ENCODE measurements at places on chromosomes 6 and 20. TPM values are rescaled to one million over a fixed set of nuclear protein-coding genes. Genes with fewer than 3 reads are reported as not detected.

DNA sequence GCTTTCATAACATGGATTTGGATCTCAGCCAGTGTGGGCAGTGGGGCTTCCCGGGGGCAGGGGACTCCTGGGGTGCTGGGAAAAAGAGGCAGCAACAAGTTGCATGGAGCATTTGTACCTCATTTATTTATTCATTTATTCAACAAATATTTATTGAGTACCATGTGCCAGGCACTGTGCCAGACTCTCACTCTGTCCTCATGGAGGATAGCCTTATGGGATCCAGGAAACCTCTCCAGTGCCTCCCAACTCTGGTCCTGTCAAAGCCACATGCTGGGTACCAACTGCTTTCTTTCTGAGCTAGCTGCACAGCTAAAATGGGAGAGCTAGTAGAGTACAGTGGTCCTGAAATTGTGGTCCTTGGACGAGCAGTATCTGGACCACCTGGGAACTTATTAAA lies 87.8 kb upstream of the EPB41L1 start:
- no peak for DNase-seq

GRCh38 chr6:1612299-1612973 lies 2.7 kb downstream of the FOXC1 start:
- no peak for DNase-seq

DNA sequence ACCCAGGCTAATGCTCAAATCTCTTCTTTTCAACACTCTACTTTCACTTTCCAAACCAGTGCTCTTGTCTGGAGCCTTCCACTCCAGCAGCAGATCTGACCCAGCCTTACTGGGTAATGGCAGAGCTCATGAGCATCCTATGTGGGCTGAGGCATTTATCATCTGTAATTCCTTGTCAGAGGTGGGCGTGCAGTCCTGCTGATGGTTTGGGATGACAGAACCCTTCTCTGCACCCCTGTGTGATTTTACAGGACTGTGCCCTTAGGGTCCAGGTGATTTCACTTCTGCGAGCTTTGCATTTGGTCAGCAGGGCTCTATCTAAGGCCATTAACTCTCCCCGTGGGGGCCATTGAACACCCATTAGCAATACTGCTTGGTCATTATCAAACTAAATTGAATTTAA lies 55.4 kb downstream of the LAMA4 start:
- no peak for DNase-seq

DNA sequence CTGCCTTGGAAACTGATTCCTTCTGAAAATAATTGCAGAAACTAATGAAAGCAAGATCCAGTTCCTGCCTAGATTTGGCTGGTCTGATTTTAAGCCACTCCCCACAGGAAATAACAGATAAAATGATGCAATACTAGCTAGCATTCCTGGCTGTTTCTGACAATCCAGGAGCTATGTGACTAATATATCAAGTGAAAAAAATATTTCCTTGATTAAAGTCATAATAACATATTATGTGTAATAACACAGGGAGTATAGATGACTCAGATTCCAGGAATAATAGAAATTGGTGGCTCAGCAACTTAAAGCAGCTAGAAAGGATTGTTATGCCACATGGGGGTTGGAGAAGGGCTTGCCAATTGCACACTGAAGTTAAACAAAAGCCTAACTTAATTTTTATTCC lies 182.7 kb upstream of the SALL4 start:
- DNase-seq: peak; percentile 21

- DNase-seq: peak; percentile 46
Measured at GRCh38 chr6:137698636-137699030, 168.4 kb upstream of the TNFAIP3 start.

DNA sequence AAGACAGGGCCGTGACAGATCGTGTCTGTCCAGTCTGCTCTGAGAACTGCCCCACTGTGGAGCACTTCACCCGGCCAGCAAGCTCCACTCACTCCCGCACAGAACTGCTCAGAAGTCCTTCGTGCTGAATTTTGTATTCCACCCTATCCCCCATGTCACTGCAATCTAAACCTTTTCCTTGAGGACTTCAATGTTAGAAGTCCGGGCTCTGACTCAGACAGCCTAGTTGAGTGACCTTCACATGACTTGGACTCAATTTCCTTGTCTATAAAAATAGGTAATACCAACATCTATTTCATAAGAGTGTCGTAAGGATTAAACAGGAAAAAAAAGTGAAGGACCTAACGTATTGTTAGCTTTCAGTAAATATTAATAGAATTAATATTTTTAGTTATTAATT lies 161.6 kb downstream of the QRSL1 start:
- no peak for DNase-seq

DNA sequence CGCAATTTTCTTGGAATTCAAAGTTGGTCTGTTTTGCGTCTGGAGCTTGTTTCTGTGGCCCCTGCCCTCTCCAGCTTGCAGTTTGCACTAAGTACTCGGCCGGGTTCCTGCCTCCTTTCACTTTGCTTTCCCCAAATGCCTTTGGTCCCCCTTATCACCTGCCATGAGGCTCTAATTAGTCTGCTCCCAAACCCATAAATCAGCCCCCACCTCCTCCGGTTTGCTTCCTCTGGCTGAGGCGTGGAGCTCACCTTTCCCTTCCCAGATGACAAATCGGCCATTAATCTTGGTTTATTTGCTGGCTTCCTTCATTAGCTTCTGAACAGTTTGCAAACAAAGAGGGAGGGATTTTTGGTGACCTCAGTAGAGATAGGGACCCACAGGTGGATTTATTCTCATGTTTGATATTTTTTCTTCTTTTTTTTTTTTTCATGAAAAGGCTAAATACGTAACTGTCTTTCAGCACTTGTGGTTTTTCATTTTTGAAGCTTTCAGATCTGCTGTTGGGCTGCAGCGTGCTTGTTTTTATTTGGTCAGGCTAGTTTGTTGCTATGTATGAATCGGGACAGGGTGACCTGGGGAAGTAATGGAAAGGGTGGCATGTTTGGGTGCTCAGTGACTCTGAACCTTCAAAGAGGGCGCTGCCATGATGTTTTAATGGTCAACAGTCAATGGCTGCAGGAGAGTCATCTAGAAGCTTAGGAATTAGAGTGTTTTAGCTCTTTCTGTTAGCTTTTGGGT lies 121.7 kb upstream of the JAG1 start:
- DNase-seq: no peak

DNA sequence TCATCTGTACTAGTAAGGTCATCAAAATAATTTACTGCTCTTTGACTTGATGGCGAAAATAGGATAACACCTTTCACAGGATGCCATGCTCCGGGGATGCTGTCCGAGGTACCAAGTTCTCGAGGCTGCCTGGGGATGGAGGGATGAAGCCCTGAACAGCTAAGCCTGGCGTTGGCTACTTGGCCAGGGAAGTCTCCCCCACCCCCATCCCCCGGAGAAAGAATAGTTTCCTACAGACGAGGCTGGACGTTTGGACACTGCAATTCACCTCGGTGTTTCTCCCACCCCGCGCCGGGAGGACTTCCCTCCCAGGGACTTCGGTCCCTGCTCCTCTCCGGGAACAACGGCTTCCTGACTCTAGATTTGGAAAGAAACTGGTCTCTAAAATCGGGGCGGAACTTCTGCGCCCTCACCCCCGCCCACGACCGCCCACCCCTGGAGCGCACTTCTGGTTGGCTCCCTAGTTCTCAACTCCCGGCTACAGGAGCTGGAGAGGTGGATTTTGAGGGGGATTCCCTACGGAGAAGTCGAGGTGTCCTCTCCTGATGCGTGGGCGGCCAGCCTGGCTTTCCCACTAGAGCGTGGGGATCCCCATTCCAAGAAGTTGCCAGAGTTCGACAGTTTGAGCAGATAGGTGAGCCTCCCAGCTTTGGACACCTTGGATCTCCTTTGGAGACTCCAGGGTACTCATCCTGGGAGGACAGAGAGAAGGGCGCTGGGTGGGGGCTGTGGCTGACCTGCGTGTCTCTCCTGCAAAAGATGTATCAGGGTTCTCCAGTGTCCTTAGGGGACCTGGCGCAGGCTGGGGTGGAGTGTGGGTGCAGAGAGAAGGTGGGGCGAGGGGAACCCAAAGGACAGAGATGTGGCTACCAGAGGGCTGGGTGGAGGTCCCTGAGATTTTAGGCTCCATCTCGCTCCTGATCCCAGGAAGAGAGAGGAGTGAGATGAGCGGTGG lies 1.1 kb downstream of the PCSK2 start:
- DNase-seq: no peak

DNA sequence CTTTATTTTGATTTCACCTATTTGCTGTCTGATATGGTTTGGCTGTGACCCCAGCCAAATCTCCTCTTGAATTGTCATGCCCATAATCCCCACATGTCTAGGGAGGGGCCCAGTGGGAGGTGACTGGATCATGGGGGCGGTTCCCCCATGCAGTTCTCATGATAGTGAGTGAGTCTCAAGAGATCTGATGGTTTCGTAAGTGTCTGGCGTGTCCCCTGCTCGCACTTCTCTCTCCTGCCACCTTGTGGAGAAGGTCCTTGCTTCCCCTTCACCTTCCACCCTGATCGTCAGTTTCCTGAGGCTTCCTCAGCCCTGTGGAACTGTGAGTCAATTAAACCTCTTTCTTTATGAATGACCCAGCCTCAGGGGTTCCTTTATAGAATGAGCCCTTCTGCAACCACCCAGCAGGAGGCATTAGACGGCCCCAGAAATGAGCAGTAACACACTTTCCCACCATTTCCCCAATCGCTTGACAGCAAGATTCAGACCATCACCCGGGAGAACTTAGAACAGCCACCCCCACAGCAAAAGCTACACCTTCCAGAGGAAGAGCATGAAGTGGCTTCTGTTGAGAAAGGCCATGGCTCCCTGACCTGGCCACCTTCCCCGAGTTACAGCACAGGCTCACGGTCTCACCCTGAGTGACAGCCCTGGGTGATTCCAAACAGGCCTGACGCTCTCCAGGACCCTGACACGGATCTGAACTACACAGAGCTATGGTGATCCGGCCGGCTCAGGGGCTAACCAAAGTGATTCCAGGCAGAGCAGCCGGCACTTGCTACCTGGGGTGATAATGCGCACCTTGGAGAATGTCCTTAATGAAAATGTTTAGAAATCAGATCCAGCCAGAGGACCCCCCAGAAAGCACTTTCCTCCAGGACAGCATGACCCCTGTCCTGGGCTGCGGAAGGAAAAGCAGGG lies 131.2 kb upstream of the CDH4 start:
- peak; percentile 48 for DNase-seq

GRCh38 chr20:40225596-40225995 lies 463.4 kb downstream of the MAFB start:
- no peak for DNase-seq

- DNase-seq: peak; percentile 48
Measured at GRCh38 chr20:50284811-50285375, 94.3 kb downstream of the CEBPB start.

GRCh38 chr6:43250992-43251373 lies 7.7 kb downstream of the TTBK1 start:
- DNase-seq: no peak

DNA sequence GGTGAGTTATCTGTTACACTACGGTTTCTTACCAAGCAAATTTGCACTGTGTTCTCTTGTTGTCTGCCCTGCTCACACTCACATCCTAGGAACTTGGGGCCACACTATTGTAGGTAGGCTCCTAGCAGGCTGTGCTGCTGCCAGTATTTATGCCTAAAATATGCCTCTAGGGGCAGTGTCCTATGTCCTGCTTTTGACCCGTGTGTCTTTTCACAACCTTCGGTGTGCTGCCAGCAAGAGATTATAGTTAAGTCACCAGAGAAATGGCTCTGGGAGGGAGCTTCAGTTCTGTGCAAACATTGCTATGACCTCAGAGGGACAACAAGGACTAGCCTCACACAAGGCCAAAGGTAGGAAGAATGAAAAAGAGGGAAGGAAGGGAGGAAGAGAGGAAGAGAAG lies 8.9 kb upstream of the TAAR5 start:
- DNase-seq: no peak

GRCh38 chr6:105573138-105573537 lies 170.3 kb upstream of the PREP start:
- no peak for DNase-seq

GRCh38 chr20:32560989-32561830 lies 23.9 kb downstream of the NOL4L start:
- no peak for DNase-seq

GRCh38 chr6:150203871-150204545 lies 61.2 kb downstream of the PPP1R14C start:
- no peak for DNase-seq

DNA sequence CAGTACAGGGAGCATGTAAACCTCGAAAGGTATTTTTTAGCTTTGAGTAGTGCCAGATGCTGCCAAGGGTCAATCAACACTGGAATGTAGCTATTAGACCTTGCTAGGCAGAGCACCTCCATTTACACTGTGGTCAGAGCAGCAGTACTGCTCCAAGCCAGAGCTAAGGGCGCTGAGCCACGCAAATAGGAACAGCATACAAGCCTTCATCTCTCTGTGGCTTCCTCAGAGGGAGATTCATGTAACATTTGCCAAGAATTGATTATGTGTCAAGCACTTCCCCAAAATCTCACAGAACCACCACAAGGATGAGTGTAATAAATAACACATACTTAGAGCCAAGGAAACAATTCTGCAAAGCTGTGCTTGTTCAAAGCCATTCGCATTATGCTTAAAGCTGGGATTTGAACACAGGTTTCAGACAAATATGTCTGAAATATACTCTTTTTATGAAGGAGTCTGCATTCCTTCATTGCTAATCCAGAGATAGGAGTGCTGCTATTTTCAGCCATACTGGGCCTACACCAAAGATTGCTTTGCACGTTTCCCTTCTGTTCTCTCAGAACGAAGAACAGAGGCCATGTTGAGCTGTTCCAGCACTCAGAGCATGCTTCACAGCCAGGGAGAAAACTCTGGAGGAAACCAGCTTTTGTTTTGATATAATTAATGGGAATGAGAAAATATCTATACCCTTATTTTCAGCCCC lies 97.7 kb downstream of the SLC16A10 start:
- no peak for DNase-seq

- DNase-seq: peak; percentile 31
Measured at GRCh38 chr6:85015396-85015990, 251.1 kb upstream of the TBX18 start.

- DNase-seq: no peak
Measured at GRCh38 chr6:80339421-80339820, 232.9 kb downstream of the BCKDHB start.

DNA sequence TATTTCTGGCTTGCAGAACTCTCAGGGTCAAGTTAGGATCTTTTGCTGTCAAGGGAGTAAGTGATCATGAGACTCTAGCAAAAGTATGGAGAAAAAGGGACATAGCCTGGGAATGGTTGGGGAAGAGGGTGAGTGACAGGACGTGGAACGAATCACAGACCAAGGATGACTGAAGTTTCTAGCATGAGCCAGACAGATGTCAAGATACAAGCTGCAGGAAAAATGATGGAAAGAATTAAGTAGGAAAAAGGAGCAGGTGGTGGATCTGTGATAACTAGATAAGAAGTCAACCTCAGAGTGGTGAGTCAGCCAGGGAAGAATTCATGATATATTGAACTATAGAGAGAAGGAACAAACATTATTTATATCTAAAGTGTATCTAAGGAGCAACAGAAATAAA lies 159.8 kb upstream of the SYNDIG1 start:
- DNase-seq: no peak

- no peak for DNase-seq
Measured at GRCh38 chr6:81762132-81762531, 9.7 kb upstream of the TENT5A start.

The SLC13A3 gene
- 1.5 TPM for polyA plus RNA-seq

The PTCRA gene
- not detected for polyA plus RNA-seq

The ATP6V1G2 gene
- 5.6 TPM for polyA plus RNA-seq

The CARMIL1 gene
- 13.3 TPM for polyA plus RNA-seq

The RNF144B gene
- 1.9 TPM for polyA plus RNA-seq

The CLPSL1 gene
- polyA plus RNA-seq: not detected

The TTK gene
- polyA plus RNA-seq: 1.6 TPM

The CYP39A1 gene
- 3.2 TPM for polyA plus RNA-seq

The PRPH2 gene
- polyA plus RNA-seq: 0.84 TPM

The BFSP1 gene
- 1.9 TPM for polyA plus RNA-seq

The FITM2 gene
- polyA plus RNA-seq: 28.8 TPM

Measured in adrenal gland (tissue), 19 donors.